ENCODE measurements at places on chromosomes 2 and 18.

- peak; percentile 46 for DNase-seq
These were observed 47.2 kb downstream of the RAD51AP2 start for GRCh38 chr2:17470855-17471641.

DNA sequence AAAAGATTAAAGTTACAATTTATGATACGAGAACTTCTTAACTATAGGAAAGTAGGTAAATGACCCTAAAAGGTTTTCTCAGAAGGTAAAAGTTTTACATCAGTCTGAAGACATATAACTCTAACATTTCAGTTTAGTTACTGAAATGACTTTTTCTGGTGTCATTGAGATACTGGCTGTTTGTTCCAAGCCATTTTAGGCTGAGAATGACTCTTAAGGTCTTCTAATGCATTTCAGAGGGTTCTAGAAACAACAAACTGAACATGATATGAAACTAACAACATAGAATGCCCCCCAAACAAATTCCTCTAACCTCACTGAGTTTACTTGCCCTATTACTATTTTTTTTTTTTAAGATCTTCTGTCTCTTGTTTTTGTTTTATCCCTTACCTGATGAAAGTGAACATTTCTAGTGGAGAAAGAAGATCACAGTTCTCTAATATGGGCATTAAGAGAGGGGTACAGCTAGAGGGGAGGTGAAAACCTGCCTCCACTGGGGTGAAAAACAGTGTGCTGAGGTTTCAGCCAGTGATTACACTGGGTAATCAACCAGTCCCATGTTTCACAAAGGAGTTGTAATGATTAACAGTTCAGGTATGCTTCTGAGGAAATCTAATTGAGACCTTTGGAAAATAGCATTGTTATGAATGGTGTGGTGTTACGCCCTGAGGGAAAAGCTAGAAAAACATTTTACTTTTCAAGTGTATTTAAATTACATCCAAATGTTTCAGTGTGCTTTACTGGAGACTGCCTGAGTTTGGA, 11.2 kb downstream of the NABP1 start:
- no peak for DNase-seq

DNA sequence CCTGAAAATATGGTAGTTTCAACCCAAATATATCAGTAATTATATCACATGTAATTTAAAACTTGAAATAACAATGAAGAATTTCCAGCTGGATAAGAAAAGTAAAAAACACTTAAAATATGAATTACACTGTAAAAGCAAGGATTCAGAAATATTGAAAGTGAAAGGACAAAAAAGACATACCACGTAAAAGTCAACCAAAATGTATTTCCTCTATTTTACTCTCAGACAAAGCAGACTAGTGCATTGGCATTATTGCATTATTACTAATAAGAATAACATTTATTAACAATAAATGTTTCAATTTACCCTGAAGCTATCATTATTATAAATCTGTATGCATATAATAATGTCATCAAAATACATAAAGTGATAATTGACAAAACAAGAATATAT, 445.1 kb upstream of the TRIB2 start:
- DNase-seq = no peak

DNA sequence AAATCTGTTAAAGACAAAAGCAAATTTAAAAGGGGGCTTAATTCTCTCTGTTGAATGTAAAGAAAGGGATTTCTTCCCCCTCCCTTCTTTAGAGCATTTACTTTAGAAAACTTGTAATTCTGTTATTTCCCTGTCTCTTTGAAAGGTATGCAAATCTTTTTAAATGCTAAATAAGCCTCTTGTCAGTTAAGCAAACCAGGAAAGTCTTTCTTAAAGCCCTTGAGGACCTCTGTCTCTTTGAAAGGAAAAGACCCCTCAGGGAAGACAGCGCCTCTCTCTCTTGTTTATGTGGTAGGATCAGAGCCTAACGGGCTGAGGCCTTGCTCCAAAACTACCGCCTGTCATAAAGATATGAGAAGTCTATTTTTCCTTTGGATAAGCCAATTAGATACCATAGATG, 139.9 kb upstream of the CDH7 start:
- no peak for DNase-seq

DNA sequence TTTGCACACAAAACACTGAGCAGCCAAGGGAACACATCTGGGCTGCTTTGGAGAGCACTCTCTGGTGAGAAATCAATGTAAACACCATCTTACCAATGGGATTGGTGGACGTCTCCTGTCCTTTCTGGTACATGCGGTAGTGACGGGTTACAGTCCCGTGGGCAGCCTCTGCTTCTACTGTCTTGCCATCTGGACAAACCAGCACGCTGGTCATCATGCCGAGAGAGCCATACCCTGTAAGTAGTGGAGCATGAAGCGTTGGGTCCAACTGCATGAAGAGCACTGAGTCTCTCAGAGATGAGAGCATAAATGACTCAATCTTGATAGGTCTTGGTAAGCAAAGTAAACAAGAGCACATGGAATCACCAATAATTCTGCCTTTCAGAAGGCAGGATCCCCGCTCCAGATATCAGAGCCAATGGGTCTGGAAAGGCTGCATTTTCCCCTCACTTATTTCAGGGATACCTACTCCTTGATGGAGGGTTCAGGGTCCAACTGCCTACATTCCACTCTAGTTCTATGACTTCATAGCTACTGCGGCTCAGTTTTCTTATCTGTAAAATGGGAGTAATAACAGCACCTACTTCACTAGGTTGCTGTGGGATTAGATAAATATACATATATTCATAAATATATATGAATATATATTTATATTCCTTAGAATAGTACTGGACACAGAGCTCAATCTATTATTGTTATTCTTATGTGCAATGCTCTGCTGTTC, 14.9 kb downstream of the IDH1 start:
- DNase-seq = no peak

- no peak for DNase-seq
These were observed 49.4 kb downstream of the HNMT start for GRCh38 chr2:138013639-138014038.

DNA sequence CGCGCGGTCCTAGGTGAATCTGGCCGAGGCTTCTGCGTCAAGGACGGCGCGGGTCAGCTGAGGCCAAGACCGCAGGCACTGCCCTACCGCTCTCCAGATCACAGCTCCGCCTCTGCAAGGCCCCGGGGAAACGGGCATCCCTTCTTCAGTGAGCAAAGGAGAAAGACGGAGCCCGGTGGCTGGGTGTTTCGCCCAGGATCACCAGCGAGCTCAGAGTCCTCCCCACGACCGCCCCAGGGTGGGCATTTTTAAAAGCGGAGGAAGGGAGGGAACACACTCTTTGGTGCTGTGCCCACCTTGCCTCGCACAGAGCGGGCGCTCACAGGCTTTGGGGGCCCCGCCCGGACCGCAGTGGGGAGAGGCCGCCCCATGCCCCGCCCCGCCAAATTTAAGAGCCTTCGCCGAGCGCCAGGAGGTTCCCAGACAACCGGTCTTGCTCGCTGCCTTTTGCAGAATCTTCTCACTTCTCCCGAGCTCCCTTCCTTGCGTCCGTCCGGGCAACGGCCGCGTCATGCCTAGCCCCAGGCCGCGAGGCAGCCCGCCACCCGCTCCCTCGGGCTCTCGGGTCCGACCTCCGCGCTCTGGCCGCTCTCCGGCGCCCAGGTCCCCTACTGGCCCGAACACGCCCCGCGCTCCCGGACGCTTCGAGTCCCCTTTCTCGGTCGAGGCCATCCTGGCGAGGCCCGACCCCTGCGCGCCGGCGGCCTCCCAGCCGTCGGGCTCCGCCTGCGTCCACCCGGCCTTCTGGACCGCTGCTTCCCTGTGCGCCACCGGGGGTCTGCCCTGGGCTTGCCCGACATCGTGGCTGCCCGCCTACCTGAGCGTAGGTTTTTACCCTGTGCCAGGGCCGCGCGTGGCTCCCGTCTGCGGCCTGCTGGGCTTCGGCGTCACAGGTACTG, at the start of gene NOTO:
TSS of gene NOTO (plus strand) at position 419 of the 899 bp plus-strand sequence. CDS start at position 512, 93 bp downstream.
- no peak for DNase-seq

DNA sequence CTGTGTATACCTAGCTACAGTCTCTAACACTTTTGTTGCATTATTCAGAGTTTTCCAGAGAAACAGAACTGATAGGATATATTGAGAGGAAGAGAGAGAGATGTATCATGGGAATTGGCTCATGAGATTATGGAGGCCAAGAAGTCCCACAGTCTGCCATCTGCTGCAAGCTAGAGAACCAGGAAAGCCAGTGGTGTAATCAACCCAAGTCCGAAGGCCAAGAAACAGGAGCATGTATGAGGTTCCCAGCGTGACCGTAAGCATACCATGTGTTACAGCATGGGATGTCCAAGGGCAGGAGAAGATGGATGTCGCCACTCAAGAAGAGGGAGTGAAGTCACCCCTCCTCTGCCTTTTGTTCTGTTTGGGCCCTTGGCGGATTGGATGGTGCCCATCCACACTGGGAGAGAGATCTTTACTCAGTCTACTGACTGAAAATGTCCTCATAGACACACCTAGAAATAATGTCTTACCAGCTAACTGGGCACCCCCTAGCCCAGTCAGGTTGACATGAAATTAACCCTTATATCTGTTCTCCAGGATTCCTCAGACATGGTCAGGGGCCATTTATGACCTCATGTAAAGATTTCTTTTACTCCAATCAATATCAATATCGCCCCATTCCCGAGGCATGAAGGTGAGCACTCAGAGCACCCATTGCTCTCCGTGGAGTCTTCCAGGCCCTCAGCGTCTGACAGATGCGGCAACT, 179.6 kb downstream of the CTIF start:
- DNase-seq = no peak

DNA sequence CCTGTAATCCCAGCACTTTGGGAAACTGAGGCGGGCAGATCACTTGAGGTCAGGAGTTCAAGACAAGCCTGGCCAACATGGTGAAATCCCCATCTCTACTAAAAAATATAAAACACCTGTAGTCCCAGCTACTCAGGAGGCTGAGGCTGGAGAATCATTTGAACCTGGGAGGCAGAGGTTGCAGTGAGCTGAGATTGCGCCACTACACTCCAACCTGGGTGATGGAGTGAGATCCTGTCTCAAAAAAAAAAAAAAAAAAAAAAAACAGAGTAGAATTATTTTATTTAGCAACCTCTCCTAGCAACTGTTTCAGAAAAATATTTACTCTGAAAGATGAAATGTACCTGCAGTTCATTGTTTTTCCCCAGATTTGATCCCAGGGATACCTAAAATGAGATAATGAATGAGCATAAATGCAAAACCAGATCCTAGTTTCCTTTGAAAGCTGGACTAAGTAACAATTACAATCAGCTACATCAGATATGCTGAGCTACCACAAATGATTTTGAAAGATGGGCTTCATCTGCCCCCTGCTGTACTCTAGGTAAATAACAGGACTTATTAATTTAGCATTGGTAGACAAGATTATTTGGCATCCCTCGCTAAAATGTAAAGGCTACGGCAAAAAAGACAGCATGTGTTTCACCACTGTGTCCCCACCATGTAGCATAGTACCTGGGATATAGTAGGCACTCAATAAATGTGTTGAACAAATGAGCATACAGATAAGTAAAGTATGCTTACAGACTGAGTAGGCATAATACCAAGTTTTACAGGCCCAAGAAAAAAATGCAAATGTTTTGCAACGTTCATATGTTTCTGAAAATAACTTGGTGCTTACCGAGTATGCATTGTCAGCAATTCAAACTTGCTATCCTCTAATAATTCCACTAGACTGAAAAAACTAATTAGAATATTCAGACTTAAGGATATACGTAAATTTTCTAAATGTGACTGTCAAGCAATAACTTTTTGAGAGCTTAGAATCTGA, 102.5 kb downstream of the ATL2 start:
- DNase-seq = peak; percentile 56

GRCh38 chr2:145682546-145683157, 1162.7 kb upstream of the ZEB2 start:
- no peak for DNase-seq

DNA sequence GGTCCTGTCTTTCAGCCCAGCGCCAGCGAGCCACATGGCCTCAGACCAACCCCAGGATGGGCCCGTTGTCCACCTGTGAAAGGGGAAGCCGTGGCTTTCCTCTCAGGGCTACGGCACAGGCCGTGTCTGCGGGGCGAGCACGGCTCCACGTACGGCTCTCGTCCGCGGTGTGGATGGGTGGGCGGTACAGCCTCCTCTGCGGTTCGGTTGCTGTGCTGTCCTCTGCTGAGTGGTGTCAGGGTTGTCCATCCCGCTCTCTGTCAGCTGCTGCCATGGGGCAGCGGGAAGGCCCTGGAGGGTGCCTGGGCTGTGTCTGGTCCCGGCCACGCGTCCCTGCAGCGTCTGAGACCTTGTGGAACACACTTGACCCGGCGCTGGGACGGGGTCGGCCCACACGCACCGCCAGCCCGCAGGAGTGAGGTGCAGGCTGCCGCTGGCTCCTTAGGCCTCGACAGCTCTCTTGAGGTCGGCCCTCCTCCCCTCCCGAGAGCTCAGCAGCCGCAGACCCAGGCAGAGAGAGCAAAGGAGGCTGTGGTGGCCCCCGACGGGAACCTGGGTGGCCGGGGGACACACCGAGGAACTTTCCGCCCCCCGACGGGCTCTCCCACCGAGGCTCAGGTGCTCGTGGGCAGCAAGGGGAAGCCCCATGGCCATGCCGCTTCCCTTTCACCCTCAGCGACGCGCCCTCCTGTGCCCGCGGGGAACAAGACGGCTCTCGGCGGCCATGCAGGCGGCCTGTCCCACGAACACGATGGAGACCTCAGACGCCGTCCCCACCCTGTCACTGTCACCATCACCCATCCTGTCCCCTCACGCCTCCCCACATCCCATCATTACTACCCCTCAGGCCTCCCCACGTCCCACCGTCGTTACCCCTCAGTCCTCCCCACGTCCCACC, 128.7 kb downstream of the NFATC1 start:
- DNase-seq = no peak

- DNase-seq = no peak
These were observed 16.0 kb upstream of the TSPYL6 start for GRCh38 chr2:54271843-54272627.

DNA sequence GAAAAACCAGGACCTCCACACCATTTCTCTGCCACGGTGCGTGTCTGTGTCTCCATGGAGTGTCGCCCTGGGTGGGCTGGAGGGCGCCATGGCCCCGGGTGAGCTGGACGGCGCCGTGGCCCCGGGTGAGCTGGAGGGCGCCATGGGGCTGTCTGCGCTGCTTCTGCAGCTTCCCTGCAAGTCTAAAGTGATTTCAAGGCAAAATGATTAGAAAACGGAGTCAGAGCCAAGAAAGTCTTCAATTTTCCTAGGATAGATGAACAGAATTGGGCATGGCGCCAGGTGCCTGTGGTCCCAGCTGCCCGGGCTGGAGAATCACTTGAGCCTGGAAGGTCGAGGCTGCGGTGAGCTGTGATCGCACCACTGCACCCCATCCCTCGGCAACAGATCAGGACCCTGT, 27.7 kb upstream of the NFATC1 start:
- no peak for DNase-seq

DNA sequence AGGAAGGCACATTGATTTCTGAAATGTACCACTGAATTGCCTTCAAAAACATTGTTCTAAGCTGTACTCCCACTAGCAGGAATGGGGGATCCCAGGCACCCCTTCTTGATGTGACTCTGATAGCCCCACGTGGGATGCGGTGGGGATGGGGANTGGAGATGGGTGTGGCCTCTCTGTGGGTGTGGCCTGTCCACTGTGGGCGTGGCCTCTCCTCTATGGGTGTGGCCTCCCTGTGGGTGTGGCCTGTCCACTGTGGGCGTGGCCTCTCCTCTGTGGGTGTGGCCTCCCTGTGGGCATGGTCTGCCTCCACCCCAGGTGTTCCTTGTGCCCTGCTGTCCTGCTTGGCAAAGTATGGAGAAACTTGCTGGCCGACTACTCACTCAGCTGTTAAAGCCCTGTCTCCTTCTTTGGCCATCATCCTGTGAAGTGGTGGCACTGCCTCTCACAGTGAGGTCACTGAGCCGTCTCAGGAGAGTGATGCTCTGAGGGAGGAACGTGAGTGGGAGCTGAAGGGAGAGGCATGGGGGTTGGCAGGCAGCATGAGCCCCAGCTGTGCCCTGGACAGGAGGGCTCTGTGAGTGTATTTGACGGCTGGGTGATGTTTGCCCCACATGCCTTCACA, 6.7 kb upstream of the PARD6G start:
- no peak for DNase-seq

GRCh38 chr2:109549016-109549590, 64.7 kb downstream of the SEPTIN10 start:
- DNase-seq = no peak

All from WERI-Rb-1 (cell line).